ENCODE measurements at places on chromosomes 3 and 15. TPM values are rescaled to one million over a fixed set of nuclear protein-coding genes. Genes with fewer than 3 reads are reported as not detected.

GRCh38 chr3:14299767-14300166, 102.6 kb upstream of the SLC6A6 start:
- DNase-seq: no peak
- peaks cover 30% of the 10 kb centered on the region for H3K27me3 ChIP-seq
- H3K4me1 ChIP-seq: peaks cover 23% of the 10 kb centered on the region

Gene ADGRG7
- total RNA-seq: 27.0 TPM

Gene PLD1
- 0.29 TPM for total RNA-seq

Gene SLC15A2
- 1.9 TPM for total RNA-seq

All from activated CD8-positive, alpha-beta T cell treated with anti-CD3 and anti-CD28 coated beads, Interleukin-2, amount 10 ng/mL, durations not matched to agents 7 days and 5 days (primary cell).